Omental fat pad (tissue), 4 donors: ENCODE measurements at places on chromosomes 13 and 19. TPM values are rescaled to one million over a fixed set of nuclear protein-coding genes. Genes with fewer than 3 reads are reported as not detected.

DNA sequence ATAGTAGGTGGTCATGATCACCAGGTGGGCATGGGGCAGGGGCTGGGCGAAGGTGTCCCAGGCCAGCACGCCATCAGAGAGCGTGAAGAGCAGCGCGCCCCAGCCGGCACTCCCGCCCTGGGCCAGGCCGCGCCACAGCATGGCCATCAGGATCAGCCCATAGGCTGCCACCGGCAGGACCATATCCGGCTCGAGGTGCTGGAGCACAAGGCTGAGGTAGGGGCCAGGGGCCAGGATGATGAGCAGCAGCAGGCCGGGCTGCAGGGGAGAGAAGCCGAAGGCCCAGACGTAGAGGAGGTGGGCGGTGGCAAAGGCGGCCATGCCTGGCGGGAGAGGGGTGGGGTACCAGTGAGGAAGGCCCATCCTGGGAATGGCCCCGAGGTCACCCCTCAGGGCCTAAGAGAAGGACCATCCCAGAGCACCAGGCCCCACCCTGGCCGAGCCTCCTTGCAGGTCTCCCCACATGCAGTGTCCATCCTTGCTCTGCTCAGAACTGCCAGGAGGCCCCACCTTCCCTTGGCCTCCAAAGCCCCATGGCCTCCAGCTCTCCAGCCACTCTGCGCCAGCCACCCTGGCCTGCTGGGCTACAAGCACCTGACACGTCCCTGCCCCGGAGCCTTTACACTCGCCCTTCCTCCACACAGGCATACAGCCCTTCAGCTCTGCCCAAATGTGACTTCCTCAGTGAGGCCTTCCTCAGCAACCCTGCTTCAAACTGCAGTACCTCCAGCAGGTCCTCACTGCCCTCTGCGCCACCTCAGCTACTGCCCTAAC, 1.1 kb downstream of the TMEM86B start:
- DNase-seq, result no peak

- DNase-seq, result no peak
These were observed 15.0 kb downstream of the MRPS12 start for GRCh38 chr19:38945562-38946228.

- no peak for DNase-seq
These were observed 13.6 kb downstream of the SPC24 start for GRCh38 chr19:11141937-11142527.

GRCh38 chr19:17448131-17448967, at the start of gene TMEM221:
TMEM221 (minus strand) TSS chr19:17448668; CDS start chr19:17448462, 206 bp downstream.
- DNase-seq, result no peak

DNA sequence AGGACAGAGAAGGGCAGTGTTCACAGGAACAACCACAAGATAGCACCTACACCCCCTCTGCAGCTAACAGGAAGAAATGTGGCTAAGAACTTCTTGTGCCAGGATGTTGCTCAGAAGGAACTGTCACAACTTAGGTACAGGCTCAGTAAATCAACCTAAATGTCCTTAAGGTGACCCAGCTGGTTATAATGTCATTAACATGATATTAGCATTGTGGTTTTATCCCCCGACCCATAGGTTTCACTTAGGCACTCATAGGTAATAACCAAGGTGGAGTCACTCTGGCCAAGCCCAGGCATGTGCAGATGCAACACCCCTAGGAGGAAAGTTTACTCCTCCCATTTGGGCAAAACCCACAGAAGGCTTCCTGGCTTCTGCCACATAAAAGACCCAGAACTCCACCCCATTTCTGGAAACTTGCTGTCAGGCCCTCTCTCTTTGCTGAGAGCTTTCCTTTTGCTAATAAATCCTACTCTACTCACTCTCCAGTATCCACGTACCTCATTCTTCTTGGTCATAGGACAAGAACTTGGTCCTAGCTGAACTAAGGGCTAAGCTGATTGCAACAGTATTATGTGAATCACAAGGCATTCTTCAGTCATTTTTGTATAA, 951.3 kb downstream of the SLITRK5 start:
- no peak for DNase-seq

- no peak for DNase-seq
These were observed 6.9 kb upstream of the PLEKHF1 start for GRCh38 chr19:29658221-29658991.

DNA sequence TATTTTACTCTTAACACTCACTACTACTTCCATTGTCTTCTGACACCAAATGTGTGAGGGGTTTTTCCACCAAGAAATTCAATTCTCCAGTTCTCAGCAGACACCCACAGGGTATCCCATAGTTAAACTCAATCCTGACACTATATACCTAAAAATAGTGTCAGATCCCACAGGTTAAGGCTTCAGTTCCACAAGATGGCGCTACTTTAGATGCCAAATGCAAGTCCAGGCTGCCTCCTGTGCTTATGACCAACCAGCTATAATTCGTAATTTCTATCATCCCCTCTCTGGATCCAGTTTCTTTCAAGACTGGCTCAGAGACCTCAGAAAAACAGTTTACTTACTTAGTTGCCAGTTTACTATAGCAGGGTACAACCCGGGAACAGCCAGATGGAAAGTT, 1146.2 kb upstream of the SPRY2 start:
- DNase-seq, result no peak

DNA sequence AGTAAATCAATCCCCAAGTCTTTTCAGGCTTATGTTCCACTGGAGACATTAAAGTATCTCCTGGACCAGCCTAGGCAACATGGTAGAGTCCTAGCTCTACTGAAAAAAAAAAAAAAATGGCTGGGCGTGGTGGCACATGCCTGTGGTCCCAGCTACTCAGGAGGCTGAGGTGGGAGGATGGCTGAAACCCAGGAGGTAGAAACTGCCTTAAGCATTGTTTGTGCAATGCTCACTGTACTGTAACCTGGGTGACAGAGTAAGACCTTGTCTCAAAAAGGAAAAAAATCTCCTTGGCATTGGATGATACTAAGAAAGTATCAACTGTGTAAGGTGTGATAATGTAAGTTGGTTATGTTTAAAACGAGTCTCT, 8.8 kb downstream of the KLK8 start:
- no peak for DNase-seq

DNA sequence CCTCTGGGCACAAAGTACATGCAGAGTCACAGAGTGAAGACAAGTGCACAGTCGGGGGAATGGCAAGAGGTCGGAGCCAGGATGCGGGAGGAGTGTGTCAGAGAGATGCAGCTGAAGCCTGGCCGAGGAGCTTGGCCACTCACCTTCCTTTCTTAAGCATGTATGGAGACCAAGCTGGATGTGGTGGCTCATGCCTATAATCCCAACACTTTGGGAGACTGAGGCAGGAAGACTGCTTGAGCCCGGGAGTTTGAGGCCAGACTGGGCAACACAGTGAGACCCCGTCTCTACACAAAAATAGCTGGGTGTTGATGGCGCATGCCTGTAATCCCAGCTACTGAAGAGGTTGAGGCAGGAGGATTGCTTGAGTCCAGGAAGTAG, 67.0 kb downstream of the LATS2 start:
- DNase-seq, result no peak

DNA sequence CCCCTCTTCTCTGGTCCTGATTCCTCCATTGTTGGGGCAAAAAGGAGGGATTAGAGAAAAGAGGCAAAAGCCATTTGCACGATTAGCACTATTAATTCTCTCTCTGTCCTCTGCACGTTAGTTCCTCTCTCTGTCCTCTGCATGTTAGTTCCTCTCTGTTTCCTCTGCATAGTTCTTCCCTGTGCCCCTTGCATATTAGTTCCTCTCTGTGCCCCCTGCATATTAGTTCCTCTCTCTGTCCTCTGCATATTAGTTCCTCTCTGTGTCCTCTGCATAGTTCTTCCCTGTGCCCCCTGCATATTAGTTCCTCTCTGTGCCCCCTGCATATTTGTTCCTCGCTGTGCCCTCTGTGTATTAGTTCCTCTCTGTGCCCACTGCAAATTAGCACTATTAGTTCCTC, 847.2 kb upstream of the GPC6 start:
- DNase-seq, result no peak

DNA sequence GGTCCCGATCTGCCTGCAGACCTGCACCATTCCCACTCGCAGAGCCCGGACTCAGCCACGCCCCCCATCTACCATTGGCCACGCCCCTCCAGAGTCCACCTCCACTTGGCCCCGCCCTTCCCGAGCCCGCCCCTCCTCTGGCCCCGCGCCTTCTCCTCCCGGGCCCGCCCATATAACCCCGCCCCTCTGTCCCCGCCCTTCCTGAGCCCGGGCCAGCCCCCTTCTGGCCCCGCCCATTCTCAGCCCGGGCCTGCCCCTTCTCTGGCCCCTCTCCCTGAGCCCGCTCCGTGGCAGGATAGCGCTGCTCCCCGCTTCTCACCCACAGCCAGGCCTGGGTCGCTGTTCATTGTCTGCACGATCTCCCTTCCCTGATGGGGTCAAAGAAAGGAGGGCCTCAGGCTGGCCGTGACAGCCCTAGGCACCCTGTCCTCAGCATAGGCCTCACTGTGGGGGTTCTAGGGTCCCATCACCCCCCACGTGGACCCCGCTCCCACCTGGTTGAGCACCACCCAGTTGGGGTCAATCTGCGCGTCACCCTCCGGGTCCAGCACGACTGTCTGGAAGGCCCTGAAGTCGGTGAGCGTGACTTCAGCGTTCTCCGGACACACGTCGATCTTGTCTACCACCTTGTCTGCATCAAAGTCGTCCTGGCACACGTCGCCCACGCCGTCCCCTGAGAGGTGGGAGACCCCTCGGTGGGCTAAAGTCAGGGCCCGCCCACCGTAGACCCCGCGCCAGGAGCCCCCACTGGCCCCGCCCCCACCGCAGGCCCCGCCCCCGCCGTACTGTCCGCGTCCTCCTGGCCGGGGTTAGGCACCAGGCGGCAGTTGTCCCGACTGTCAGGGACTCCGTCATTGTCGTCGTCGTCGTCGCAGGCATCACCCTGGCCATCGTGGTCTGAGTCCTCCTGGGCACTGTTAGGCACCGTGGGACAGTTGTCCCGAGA, 5.7 kb downstream of the COMP start:
- DNase-seq, result peak; percentile 48

Gene KLK15
- not detected for total RNA-seq

Gene TEAD2
- 29.7 TPM for total RNA-seq

Gene RGL3
- 8.2 TPM for total RNA-seq

Gene NAPA
- total RNA-seq, result 78.5 TPM

Gene ATCAY
- not detected for total RNA-seq

Gene ANGPTL4
- total RNA-seq, result 271 TPM

Gene IGFL1
- not detected for total RNA-seq
